Stimulated activated CD8-positive, alpha-beta memory T cell treated with anti-CD3 and anti-CD28 coated beads, Interleukin-4, amount 100 ng/mL, for 1 hour (primary cell): ENCODE measurements at places on chromosomes 1 and 21.

GRCh38 chr1:156368889-156369684 lies at the start of gene RHBG:
Gene RHBG (plus strand): TSS chr1:156369211. CDS start chr1:156369250, 39 bp downstream.
- no peak for DNase-seq

DNA sequence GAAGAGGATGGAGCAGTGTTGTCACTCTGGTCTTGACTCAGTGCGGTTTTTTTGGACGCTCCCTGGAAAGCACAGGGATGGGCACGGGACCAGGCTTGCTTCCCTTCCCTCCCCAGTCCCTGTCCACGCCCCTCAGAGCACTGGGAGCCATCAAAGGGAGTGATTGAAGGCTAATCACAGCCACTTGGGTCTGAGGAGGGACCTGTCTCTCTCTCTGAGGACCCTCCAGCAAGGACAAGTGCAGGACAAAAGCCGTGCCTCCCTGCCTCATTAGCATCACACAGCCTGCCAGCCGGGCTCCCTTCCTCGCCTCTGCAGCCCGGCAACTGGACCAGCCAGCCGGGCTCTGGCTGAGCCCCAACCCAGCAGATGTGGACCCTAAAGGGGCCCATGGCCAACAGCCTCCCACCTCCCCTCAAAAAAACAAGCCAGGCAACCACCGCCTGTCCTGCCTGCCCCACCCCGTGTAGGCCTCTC lies 18.6 kb upstream of the PDZK1IP1 start:
- no peak for DNase-seq

- no peak for DNase-seq
Measured at GRCh38 chr1:225763716-225764548, 13.7 kb upstream of the SRP9 start.

DNA sequence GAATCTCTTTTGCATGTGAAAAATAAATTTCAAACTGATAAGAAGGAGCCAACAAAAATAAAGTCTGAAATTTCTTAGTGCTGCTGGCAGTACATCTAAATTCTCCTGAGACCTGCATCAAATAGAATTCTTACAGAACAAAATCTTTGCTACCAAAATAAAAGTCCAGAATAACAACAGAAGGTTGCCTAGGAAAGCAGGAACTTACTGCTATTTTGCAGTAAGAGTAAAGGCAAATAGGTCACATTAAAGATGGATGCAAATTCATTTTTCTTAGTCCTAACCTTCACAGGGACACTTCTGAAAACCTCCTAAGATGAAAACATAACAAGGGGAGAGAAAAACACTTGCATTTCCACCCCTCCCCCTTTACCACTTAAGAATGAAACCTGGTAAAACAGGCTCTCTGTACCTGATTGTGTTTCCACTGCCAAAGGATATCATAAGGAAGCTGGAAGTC lies 59.0 kb downstream of the RUSC1 start:
- DNase-seq: no peak

DNA sequence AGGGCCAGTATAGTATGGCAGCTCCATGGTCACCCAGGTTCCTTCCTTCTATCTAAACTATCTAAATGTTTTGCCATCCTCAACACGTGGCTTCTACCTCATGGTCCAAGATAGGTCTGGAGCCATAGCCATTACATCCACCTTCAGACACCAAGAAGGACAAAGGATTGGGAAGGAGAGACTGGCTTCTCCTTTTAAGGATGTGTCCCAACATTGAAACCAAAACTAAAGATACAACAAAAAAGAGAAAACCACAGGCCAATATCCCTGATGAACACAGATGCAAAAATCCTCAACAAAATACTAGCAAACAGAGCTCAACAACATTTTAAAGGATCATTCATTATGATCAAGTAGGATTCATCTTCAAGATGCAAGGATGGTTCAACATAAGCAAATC lies 24.8 kb downstream of the HSD11B1 start:
- no peak for DNase-seq

DNA sequence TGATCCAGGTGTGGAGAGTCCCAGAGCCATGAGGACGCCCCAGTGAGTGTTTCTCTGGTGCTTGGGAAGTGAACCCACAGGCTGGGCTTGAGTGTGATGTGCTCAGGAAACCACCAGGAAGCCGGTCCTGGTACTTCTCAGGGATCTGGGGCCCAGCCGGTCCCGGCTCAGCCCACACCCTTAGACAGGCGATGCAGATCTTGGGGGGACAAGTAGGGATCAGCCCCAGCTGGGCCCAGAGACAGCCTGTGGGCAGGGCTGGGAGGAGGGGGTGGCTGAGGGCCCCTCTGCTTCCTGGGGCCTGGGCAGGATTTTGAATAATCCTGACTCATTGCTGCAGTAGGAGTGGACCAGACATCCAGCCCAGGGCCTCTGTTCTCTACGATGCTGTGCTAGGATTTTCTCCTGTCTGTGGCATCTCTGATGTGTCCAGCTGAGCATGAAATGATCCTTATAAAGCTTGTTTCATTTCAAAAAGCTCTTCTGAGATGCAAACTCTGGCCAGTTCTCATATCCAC lies 698.0 kb downstream of the PTPRU start:
- DNase-seq: no peak

DNA sequence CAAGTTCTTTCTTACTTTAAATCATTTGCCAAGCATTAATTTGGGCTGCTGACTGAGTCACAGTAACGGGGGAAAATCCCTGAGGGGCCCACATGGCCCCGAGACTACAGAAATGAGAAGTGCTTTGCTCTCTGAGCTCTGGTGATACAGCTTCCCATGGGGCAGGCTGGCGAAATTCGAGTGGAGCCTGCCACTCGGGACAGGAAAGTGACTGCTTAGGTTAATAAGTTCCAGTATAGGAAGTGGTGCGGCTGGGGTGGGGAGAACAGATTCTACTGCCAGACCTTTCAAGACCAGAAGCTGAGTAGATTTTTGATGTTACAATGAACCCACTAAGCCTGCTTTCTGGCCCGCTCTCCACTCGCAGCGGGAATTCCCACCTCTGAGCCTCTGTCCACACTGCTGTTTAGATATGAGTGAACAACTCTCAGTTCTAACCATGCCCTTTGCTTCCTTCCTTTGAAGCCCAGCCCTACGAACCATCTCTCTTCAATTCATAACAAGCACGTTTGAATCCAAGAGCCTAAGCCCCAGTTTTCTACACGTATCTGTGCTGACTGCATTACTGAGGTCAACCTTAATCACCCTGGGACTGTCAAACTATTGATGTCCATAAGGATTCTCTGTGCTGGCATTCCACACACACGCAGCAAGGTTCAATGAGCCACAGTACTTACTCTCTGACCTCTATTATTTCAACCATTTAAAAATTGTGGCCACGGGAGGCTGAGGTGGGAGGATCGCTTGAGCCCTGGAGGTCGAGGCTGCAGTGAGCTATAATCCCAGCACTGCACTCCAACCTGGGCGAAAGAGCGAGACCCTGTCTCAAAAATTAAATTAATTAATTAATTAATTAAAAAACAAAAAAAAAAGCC lies 9.6 kb downstream of the ZBTB17 start:
- DNase-seq: no peak

- DNase-seq: no peak
Measured at GRCh38 chr1:66055092-66055491, 262.4 kb downstream of the PDE4B start.

- no peak for DNase-seq
Measured at GRCh38 chr1:26894263-26894662, 4.2 kb upstream of the GPN2 start.

- no peak for DNase-seq
Measured at GRCh38 chr1:37628026-37628556, 6.6 kb downstream of the RSPO1 start.
